ENCODE measurements at places on chromosomes 1 and 21.

DNA sequence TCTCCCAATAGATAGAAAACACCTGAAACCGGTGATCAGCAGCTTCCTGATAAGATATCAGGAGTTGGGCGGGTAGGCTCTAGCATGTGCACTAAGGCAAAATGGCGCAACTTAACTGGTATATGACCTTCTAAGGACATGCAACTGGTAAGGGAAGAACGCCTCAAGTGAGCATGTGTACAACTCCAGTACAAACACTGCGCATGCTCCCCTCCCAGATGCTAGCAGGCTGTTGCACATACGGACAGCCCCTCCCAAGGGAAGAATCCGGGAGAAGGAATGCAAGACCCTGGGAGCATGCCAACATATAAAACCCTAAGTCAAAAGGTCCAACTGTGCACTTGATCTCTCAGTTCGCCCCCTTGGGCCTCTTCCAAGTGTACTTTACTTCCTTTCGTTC, 110.8 kb downstream of the TSEN15 start:
- no peak for DNase-seq

DNA sequence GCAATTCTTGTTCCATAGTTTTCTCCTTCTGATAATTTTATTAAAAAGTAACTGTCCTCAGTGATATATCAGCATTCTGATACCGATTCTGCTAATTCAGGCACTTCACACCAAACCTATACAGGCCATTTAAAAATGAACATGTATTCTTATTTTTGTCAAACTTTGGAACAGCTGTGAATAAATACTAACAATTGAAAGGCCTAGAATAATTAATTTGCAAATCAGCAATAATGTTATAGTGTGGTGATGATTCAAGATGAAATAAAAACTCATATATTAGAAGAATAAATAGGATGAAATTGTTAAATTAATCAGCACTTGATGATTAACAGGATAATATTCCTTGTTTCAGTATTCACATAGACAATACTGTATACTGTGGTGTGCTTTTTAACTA, 9.9 kb downstream of the CDKN2C start:
- DNase-seq: no peak

DNA sequence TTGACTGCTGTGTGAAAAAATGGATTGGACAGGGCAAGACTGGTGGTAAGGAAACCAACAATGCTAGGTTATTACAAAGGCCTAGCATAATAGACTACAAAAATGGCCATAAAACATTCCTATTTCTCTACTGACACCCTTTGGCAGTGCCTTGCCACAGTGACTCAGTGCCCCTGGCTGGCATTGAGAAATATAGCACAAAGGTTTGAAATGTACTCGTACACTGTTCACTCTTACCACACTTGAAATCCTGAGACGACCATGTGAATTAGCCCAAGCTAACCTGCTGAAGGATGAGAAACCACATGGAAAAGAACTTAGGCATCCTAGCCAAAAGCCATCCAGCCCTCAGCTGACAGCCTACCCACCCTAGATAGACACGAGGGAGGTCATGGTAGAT, 149.8 kb upstream of the PALMD start:
- DNase-seq: no peak

GRCh38 chr1:47334765-47335435, 1.3 kb downstream of the CMPK1 start:
- no peak for DNase-seq

GRCh38 chr1:245418077-245418476, 263.3 kb downstream of the KIF26B start:
- no peak for DNase-seq

DNA sequence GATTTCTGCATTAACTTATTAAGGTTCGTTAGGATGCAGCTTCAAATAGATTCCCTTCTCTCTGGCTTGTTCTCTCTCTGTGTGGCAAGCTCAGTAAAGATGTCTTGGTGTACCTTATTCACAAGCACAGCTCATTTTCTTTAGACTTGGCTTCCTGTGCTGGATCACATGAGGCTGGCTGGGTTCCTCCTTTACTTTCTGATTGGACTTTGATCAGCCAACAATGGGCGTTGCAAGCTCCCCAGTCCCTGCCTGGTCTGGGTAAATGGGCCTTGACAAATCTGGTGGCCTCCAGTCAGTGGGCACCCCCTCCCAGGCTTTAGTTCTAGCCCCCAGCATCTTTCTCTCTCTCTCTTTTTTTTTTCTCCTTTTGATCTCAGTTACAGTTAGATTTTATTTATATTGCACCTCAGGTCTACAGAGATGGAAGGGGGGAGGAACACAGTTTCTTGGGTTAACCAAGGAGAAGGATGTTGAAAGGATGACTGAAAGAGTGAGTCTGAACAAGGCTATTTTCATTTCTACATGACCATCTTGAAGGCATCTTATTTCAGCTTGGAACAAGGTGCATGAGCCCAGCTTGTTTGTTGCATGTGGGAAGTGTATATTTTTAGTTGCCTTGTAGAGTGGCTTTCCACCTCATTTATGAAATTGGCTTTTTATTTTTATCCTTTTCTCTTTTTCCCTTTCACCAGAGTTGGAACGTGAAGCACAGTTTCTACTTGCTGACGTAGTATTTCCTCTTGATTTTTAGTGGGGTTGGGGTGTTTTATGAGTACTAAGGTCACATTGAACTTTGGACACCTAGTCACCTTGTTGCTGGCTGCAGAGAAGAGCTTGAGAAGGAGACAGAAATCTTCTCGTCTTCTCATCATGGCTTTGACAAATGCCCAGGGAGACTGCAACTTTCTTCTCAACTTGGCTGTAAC, 77.1 kb downstream of the PBX1 start:
- DNase-seq: no peak

DNA sequence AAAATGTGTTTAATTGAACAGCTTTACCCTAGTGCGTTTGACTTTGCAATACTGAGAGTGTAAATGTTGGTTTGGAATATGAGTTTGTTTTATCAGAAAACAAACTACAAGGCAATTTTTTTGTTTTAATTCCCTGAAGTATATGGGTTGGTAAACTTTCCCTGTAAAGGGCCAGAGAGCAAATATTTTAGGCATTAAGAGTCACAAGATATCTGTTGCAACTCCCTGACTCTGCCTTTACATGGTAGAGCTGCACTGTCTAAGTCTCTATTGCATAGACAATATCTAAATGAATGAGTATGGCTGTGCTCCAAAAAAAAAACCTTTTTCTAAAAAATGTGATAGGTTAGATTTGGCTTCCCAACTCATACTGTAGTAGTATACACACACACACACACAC, 115.1 kb upstream of the PBX1 start:
- DNase-seq: no peak

DNA sequence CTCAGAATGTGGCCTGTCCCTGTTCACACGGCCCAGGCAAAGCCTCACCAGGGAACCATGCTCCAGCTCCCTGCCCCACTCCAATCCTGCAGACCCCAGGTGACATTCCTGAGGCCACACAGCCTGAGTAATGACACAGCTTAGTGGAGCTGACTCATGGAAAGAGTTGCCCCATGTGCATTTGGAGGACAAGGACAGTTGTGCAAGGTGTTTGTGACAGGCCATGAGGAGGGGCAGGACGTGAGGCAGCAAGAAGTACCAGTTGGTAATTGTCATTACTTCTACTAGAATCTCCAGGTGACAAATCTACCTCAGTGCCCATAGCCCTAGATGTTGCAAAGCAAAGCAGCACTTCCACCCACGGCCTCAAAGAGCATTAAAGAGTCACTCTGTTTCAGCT, 15.2 kb downstream of the PRR9 start:
- DNase-seq: no peak

DNA sequence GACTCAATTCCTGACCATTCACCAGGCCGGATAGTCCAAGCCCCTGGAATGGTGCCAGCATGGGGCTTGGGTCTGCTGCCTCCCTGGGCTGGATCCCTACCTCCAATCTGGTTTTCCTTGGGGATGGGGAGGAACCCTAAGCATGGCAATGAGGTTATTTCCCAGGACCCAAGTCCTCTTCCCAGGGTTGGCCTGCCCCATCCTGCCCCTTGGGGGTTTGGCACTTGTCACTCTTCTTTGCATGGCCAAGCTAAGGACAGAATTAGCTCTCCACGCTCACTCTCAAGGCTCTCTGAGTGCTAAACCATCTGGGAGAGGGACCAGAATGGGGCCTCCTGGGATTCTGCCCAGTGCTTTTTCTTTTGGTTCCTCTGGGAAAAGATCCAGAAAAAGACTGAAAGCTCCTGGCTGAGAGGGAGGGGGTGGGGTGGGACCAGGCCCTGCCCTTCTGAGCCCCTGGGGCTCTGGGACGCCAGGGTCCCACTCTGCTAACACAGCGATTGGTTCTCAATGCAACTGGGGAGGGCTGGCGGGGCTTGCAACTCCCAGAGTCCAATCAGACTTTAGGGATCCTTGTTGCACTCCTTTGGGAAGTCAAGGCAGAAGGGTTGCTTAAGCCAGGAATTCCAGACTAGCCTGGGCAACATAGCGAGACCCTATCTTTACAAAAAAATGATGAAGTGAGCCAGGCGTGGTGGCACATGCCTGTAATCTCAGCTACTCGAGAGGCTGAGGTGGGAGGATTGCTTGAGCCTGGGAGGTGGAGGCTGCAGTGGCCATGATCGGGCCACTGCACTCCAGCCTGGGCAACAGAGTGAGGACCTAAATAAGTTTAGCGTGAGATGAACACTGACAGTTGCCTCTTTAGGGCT, 52.7 kb downstream of the DHRS3 start:
- DNase-seq: no peak

DNA sequence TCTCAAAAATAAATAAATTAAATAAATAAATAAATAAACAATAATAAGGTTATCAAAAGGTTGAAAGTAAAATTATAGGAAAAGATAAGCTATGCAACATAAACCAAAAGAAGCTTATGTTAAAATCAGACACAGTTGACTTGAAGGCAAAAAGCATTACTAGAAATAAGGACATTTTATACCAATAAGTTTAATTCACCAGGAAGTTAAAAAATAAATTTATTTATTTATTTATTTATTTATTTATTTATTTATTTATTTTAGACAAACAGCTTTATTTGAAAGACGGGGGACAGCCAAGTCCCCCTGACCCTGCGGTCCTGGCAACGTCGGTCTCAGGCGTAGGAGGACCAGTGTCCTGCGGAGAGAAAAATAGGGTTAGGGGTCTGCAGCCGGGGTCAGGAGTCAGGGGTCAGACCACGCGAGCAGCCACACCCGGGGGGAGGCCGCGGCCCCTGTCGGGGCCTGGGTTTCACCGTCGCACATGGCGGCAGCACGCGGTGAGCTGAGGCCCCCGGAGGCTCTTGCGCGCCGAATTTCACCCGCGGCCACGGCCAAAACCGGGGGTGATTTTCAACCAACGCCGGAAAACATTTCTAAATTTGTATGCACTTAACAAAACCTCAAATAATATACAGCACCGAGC, 8.4 kb upstream of the DEDD start:
- DNase-seq: no peak

DNA sequence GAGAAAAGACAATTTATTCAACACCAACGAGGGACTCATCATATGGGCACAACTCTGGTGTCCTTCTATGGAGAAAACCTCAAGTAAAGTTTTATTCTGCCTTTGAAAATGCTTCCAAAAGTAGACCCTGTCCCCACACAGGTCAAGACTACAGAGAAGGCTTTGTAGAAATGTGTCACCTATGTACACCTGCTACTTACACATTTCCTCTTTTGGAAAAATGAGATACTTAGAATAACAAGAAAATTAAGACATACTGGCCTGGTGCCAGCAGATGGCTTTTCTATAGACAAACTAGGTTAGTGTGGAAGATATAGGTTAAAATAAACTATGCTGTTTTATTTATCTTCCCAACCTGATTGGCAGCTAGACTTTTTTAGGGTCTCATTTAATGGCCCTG, 13.6 kb downstream of the POGK start:
- DNase-seq: no peak

- no peak for DNase-seq
Measured at GRCh38 chr1:203390298-203390697, 39.4 kb upstream of the FMOD start.

DNA sequence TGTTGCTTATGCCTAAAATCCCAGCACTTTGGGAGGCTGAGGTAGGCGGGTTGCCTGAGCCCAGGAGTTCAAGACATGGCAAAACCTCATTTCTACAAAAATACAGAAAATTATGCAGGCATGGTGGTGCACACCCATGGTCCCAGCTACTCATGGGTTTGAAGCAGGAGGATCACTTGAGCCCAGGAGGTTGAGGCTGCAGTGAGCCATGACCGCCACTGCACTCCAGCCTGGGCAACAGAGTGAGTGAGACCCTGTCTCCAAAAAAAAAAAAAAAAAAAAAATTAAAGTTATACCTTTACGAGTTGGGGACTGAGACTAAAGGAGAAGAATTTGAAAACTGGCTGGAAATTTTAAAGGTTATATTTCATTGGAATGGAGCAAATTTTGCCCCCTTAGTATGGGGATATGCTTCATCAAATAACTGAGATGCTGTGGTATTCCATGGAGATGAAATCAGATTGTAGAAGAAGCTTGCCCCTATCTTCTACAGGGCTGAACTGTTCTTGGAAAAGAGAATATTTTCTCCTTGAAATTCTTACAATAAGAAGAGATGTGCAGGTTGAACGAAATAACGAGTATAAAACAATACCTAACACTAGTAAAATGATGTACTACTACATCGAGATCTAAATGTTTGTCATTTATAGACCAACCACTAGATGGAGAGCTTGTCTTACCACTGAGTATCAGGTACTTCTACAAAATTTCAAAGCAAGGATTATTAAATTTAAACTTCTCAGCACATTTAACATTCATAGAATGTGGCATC, 34.9 kb upstream of the SCYL3 start:
- no peak for DNase-seq

DNA sequence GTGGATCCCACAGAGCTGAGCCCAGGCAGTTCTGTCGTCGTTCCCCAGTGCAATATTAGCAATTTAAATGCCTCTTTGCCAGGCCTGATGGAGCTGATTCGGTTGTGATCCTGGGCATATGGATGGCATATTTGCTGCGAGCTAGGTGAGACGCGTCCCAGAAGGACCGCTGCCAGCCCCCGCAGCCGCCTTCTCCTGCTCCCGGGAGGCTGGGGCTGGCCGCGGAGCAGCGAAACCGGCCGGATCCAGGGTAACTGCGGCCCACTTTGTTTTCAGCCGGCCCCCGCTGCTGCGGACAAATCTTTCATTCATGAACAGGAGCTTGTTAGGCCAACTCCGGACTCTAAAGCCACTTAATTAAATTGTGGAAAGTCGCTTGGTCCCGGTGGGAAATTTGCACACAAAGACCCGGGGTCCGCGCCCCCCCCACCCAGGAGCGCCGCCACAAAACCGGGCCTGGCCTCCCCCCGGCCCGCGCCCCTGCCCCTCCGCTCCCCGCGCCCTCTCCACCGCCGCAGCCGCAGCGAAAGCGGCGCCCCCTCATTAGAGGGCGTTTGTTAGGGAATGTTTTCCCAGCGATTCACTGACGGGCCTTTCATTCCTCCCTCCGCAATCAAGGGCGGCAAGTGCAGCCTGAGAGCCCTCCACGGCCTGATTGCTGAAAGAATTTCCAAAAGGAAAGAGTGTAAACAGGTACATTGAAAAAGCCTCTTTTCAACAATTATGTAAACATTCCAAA, 383.3 kb downstream of the RRAGC start:
- DNase-seq: no peak

GRCh38 chr1:234863551-234863971, 253.6 kb upstream of the IRF2BP2 start:
- no peak for DNase-seq

DNA sequence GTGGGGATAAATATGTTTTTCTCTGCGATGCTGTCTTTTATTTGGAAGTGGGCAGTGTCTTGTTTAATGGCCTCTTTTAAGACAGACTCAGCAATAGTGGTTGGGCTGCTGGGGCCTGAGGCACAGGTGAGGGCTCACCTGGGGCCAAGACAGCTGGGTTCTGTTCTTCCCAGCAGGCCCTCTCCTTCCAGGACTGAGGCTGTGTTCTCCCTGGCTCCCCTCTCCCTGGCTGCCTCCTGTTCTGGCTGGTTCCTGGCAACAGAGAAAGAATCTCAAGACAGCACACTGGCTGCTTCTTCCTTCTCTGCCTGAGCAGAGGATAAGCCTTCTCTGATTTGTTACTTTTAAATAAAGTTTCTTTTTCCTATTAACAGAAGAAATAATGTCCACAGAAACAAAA, 7.4 kb upstream of the GRHL3 start:
- no peak for DNase-seq

Measured in SJSA1 (cell line).